Kidney (tissue), 22 donors: ENCODE measurements at places on chromosomes 3 and 15. TPM values are rescaled to one million over a fixed set of nuclear protein-coding genes. Genes with fewer than 3 reads are reported as not detected.

DNA sequence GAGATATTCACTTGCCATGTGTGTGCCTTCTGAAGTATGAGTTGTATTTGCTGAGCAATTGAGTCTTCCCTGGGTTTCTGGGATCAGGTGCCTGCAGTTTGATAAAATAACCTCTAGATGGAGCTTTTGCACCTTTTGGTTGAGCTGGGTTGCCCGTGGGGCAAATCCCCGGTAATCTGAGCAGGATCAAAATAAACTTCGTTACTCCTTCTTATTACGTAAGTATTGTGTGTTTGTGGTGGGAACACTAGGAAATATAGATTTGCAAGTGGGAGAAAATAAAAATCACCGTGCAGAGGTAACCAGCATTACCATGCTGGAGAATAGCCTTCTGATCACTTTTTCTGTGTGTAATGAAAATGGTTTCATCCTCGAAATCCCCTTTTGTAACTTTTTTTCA lies 277.4 kb upstream of the NR2E3 start:
- no peaks in the 10 kb centered on the region for H3K36me3 ChIP-seq
- no peak overlapping the region for H3K27ac ChIP-seq
- no peak for DNase-seq

DNA sequence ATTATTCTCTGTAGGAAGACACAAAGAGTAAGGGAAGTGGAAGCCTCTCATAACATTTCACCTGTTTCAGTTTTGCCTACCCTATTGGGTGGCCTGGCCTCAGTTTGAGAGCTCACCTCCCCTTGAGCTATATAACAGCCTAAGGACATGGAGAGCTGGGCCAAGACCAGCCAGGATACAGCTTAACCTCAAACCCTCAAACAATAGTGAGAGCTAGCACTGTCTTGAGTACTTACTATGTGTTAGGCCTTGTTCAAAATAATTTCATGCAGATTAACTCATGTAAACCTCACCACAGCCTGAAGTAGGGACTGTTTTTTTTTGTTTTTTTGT lies 15.0 kb upstream of the TBL1XR1 start:
- DNase-seq = no peak
- no peaks in the 10 kb centered on the region for H3K36me3 ChIP-seq
- H3K27me3 ChIP-seq = no peaks in the 10 kb centered on the region
- no peak overlapping the region for H3K4me3 ChIP-seq
- H3K4me1 ChIP-seq = no peaks in the 10 kb centered on the region
- H3K27ac ChIP-seq = no peak overlapping the region

- no peaks in the 10 kb centered on the region for H3K27me3 ChIP-seq
- H3K27ac ChIP-seq = no peak overlapping the region
- no peaks in the 10 kb centered on the region for H3K36me3 ChIP-seq
- H3K4me1 ChIP-seq = no peaks in the 10 kb centered on the region
These were observed 85.7 kb downstream of the MEGF11 start for GRCh38 chr15:66167854-66168253.

DNA sequence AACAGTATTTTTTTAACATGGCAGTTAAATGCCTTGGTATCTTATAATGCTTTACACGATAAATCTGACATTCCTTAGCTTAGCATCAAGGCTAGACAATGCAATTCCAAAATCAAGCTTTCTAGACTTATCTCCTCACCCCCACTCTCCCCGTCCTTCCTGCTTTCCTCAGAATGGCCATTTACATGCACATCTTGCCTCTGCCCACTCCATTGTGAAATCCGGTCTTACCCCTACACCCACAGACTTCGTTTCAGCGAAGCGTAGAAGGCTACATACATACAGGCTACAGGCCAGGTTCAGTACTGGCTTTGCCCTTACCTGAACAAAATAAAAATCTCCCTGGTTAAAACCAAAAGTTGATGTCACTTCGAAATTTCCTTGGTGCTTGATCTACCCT lies 58.6 kb upstream of the SLC12A8 start:
- H3K36me3 ChIP-seq = no peaks in the 10 kb centered on the region
- no peak overlapping the region for H3K4me3 ChIP-seq
- DNase-seq = no peak
- H3K27me3 ChIP-seq = no peaks in the 10 kb centered on the region
- H3K27ac ChIP-seq = no peak overlapping the region

GRCh38 chr15:64348455-64348854 lies 7.5 kb downstream of the CSNK1G1 start:
- no peak for DNase-seq
- H3K27me3 ChIP-seq = no peaks in the 10 kb centered on the region
- H3K36me3 ChIP-seq = no peaks in the 10 kb centered on the region
- no peaks in the 10 kb centered on the region for H3K4me1 ChIP-seq
- H3K4me3 ChIP-seq = no peak overlapping the region
- H3K27ac ChIP-seq = no peak overlapping the region

DNA sequence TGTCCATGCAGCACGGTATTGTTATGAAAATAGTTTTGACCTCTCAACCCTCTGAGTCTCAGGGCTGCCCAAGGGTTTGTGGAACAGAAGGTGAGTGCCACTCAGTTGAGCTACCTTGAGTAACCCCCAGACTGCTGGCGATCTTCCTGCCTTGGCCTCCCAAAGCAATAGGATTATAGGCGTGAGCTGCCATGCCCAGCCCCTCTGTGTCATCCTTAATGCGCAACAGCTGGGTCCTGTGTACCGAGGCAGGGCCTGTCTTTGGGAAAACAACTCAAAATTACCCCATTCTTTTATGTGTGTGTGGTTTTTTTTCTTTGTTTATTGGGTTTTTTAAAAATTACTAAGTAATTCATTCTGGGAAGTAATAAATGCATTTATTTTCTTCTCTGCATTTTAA lies 78.3 kb upstream of the TPM1 start:
- H3K36me3 ChIP-seq = no peaks in the 10 kb centered on the region
- no peaks in the 10 kb centered on the region for H3K27me3 ChIP-seq
- no peaks in the 10 kb centered on the region for H3K4me1 ChIP-seq
- no peak overlapping the region for H3K4me3 ChIP-seq

DNA sequence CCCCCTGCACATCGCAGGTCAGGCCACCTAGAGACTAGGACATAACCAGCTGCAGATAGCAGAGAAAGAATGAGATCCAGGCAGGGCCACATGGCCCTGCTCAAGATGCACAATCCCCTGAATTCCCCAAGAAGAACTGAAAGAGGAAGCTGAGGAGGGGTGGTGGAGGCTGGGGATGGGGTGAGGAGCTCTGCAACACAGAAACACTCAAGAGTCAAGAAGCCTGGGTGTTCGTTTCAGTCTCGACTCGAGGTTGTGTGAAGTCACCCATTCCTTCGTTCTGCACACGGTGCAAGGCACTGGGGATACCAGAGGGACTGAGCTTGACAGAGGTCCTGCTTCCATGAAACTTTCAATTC lies 62.0 kb downstream of the TLE3 start:
- no peak overlapping the region for H3K4me3 ChIP-seq
- H3K4me1 ChIP-seq = no peaks in the 10 kb centered on the region
- no peak overlapping the region for H3K27ac ChIP-seq
- no peaks in the 10 kb centered on the region for H3K36me3 ChIP-seq

DNA sequence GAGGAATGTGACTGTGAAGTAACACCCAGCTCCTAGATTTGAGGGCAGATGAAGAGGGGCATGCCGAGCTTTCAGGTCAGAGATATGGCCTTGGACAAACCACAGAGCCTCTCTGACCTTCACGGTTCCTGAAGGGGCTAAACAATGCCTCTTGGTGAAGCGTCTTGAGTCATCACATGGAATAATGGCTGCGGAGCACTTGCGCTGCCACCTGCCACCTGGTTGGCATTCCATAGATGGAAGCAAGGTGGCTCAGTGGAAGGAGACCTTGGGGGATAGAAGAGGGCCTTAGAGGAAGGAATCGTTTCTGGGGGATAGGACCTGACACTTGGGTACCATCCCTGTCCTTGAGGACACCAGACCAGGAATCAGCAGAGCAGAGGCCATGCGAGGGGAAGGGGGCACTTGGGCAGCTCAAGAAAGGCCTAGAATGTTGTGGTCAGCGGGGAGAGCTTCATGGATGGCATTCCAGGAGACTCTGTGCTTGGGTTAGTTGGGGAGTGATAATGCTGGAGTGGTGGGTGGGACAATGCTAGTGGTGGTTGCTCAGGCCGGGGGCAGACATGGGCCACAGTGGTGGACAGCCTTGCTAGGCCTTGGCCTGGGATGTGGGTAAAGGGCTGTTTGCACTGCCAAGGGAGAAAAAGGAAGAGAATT lies 12.6 kb downstream of the MRAS start:
- peaks cover 3% of the 10 kb centered on the region for H3K4me1 ChIP-seq
- DNase-seq = no peak
- H3K27me3 ChIP-seq = no peaks in the 10 kb centered on the region
- H3K36me3 ChIP-seq = no peaks in the 10 kb centered on the region

- no peaks in the 10 kb centered on the region for H3K27me3 ChIP-seq
- no peaks in the 10 kb centered on the region for H3K4me1 ChIP-seq
- H3K27ac ChIP-seq = no peak overlapping the region
These were observed 46.1 kb downstream of the SLC9C1 start for GRCh38 chr3:112247900-112248299.

- H3K4me3 ChIP-seq = no peak overlapping the region
- no peaks in the 10 kb centered on the region for H3K36me3 ChIP-seq
- H3K27me3 ChIP-seq = no peaks in the 10 kb centered on the region
- H3K27ac ChIP-seq = peak overlapping the region; percentile 95
- H3K4me1 ChIP-seq = peaks cover 20% of the 10 kb centered on the region
These were observed 152.4 kb downstream of the TJP1 start for GRCh38 chr15:29669823-29670222.

DNA sequence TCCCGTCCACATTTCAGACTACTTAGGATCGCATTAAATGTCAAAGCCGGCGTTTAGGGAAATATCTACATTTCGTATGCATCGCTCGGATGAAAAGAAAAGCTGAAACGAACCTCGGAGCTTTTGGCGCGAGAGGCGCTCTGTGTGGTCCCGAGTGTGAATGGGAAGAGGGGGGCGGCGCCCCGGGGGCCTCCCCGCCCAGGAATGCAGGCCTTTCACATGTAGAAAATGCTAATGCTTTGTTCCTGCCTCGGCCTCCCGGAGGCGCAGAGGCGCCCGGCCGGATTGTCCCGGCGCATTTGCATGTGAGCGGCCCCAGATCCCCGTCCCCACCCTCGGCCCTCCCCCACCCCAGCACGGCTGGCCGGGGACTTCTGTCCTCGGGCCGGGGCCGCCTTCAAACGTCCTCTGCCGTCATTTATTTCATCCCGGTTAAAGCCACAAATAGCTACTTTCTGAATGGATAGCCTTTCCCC lies 37.0 kb upstream of the TRIM71 start:
- no peaks in the 10 kb centered on the region for H3K27me3 ChIP-seq
- peak overlapping the region; percentile 86 for H3K4me3 ChIP-seq
- no peak overlapping the region for H3K27ac ChIP-seq

PIGZ gene
- 3.5 TPM for total RNA-seq

ZNF80 gene
- 0.28 TPM for total RNA-seq

GXYLT2 gene
- total RNA-seq = 3.8 TPM

TRH gene
- total RNA-seq = not detected
